ENCODE measurements at places on chromosomes 12 and 14.
A peak's percentile ranks its signal among the peaks of the same experiment; 100 is the strongest.

- DNase-seq = peak; percentile 74
Observed at GRCh38 chr14:93974833-93975232, 1.5 kb downstream of the ASB2 start.

DNA sequence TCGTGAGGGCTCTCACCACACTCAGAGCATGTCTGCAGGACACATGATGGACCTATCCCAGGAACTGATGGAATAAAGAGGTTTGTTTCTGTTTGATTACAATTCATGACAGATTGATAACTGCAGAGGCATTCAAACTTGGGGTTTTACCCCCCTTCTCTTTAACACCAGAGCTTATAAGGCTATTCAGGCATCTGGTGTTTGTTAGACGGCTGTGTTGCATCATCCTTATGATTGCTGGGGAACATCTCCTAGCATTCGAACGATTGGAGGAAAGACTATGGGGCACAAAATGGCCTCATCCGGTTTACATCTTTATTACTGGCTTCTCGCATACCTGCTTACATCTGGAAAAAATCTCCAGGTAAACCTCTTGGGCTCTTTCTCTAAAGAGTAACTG lies 191.8 kb downstream of the MSRB3 start:
- DNase-seq = no peak

DNA sequence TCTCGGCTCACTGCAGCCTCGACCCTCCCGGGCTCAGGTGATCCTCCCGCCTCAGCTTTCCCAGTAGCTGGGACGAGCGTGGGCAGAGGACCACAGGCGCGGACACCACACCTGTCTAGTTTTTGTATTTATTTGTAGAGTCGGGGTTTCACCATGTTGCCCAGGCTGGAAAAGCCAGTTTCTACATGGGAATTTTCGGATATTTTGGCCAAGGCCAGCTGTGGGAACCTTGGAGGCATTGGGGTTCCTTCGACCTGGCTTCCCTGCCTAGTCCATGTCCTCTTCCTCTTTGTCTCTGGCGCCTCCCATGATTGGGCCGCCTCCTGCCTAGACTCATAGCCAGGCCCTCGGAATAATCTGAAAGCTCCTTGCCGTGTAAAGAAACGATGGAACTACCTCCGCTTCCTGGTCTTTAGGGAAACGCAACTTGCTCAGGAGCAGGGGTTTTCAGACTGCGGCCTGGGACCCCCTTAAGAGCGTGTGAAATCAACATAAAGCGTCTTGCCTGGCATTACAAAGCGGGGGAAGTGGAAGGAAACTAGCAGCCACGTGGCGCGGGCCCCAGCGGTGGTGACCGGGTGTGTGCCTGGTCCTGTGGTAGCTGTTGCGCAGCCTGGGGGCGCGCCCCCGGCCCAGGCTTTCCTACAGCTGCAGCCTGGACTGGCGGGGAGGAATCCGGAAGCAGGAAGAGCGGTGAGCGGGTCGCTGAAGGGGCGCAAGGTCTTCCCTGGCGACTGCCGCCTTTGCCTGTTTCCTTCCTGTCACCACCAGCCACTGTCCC lies 1.4 kb upstream of the HSP90AA1 start:
- DNase-seq = peak; percentile 96

DNA sequence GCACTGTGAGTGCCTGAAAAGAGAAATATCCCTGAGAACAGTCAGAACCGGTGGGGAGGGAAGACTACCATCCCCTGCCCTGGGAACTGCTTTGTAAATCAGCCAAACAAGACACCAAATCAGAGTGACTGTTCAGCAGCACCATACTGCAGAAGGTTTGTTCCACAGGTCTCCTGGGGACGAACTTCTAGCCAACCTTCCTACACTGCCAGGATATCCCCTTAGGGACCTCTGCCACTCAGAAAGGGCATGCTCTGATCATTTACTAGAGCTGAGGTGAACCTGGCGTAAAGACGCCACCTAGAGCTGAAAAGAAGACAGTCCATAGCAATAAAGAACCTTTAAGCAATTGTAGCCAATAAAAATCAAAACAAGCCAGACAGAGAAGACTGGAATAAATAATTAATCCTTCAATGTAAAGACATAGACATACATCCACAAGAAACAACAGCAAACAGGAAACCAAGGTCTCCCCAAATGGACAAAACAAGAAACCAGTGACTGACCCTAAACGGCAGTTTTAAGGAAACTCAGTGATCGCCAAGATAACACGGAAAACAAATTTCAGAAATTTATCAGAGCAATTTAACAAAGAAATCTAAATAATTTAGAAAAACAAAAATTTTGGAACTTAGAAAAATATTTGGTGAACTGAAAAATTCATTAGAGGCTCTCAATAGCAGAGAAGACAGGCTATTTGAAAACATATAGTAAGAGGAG lies 228.1 kb upstream of the AMIGO2 start:
- DNase-seq = peak; percentile 86

DNA sequence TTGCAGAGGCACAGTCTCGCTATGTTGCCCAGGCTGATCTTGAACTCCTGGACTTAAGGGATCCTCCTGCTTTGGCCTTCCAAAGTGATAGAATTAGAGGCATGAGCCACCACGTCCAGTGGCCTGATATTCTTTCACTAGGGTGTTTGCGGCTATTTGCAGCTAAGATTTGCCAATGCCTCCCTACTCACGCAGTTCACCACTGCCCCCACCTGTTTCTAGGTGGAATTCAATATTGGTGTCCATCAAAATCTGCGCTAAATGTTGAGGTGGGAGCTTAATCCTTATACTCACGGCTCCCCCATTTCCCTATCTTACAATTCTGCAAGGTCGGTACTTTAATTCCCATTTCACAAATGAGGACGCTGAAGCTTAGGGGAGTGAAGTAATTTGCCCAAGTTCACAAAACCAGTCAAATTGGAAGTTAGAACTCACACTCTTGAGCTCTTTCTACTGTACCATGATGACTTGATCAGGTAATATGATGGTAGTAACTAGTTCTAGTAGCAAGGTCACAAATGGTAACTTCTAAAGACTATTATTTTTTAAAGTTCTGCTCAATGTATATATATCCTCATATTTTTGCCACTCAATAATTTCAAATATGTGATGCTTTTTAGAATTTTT lies 22.1 kb upstream of the LRRC9 start:
- peak; percentile 28 for DNase-seq

GRCh38 chr12:108495823-108496579 lies 19.1 kb upstream of the FICD start:
- DNase-seq = no peak

GRCh38 chr12:42208574-42208973 lies 29.5 kb downstream of the YAF2 start:
- no peak for DNase-seq

DNA sequence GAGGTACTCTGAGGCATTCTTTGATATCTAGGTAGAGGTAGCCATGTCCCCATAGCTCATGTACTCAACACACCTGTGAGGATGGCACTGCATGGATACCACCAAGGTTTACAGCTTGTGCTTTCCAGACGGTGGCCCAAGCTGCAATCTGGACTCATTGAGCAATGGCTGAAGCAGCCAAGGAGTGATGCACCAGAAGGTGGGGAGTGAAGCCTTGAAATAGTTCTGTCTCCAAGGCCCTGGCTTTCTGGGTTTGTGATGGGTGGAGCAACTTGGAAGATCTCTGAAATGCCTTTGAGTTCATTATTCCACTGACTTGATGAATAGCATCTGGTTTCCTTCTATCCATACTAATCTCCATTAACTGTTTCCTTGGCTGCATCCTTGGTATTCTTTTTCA lies 290.0 kb upstream of the NOVA1 start:
- DNase-seq = no peak

DNA sequence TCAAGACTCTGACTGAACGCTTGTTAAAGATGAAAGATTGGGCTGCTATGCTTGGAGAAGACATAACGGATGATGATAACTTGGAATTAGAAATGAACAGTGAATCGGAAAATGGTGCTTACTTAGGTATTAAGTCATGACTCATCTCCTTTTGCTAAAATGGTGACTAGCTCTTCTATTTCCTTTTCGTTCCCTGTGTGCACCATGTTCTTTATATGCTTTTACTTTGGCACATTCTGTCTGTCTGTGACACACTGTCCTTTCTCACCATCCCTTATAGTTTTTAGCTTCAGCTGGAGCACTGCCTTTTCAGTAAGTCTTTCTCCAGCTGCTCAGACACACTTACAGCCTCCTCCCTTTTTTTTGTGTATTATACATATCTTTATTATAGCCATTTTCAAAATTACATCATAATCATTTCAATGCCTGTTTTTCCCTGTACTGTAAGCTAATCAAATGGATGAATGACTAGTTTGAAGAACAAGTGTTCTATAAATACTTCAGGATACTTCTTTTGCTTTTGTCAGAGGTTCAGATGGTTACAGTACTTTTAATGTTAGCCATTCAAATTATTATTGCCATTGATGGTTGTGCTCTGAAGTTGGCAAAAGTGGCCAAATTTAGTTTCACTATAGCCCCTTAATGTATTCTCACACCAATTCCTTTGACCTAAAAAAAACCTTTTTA lies 68.6 kb downstream of the MIA2 start:
- DNase-seq = no peak

- no peak for DNase-seq
Observed at GRCh38 chr12:25712169-25712568, 159.1 kb upstream of the LMNTD1 start.

DNA sequence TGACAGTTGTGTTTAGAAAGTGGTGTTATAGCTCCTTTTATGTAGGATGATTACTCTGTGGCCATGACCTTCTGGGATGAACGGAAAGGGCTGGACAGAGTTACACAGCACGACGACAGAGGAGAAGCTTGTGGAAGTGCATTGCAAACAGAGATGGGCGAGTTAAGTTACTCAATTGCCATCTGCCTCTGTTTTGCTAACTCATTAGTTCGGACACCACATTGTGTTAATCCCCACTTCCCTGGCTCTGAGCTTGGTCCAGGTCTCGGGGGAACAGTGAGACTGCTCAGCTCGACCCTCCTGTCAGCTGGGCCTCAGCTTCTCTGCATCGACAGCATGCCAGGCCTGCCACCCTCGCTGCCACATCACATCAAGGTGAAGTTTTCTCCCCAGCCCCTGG lies 408.0 kb downstream of the ZFP36L1 start:
- DNase-seq = no peak

- no peak for DNase-seq
Observed at GRCh38 chr14:23528555-23528954, 23.0 kb downstream of the ZFHX2 start.

DNA sequence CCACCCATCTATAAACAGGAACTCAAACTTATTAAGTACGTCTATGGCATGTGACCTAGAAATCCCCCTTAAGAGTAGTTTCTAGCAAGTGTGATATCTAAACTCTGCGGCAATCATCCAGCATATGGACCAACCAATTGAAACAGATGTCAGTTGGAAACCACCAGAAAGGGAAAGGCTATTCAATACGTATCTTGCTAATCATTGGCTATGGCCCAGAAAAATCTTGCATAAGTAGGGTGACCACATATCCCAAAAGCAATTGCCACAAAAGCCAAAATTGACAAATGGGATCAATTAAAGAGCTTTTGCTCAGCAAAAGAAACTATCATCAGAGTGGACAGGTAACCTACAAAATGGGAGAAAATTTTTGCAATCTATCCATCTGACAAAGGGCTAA lies 24.2 kb downstream of the SYNJ2BP start:
- DNase-seq = no peak

GRCh38 chr12:8913702-8914032 lies 642 bp upstream of the PHC1 start:
- peak; percentile 5 for DNase-seq

DNA sequence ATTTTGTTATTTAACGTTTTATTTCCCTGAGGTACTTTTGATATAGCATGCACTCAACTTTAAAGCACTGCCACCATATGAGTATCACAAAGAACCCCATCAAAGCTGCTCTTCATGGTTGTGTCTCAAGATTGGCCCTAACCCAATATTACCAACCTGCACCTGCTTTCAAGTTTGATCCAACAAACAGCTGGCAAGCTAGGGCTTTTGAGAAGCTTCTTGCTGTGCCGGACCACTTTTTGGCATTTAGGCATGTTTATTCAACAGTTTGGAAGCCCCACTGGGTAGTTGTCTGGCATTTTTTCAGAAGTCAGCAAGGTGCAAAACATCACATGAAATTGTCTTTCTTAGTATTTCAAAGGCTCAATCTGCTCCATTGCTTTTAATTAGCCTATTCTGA lies 137.2 kb upstream of the PLEKHA5 start:
- no peak for DNase-seq

DNA sequence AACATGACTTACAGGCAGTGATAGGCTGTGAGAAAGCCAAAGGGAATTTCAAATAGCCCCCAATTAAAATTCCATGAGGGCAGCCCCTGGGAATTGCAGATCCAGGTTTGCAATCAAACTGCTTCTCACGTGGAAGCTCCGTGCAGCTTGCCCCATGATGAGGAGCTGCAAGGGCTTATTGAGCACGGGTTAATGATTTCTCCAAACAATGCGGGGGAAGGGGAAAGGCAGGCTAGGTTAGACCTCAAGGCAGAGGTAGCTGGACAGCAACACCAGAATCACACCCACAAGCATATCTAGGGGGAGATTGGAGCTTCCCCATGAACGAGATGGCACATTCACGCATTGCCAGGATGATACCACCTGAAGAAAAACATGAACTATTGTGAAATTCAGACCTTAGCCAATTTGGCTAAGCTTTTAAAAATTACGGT lies 5.0 kb upstream of the DUSP6 start:
- no peak for DNase-seq

DNA sequence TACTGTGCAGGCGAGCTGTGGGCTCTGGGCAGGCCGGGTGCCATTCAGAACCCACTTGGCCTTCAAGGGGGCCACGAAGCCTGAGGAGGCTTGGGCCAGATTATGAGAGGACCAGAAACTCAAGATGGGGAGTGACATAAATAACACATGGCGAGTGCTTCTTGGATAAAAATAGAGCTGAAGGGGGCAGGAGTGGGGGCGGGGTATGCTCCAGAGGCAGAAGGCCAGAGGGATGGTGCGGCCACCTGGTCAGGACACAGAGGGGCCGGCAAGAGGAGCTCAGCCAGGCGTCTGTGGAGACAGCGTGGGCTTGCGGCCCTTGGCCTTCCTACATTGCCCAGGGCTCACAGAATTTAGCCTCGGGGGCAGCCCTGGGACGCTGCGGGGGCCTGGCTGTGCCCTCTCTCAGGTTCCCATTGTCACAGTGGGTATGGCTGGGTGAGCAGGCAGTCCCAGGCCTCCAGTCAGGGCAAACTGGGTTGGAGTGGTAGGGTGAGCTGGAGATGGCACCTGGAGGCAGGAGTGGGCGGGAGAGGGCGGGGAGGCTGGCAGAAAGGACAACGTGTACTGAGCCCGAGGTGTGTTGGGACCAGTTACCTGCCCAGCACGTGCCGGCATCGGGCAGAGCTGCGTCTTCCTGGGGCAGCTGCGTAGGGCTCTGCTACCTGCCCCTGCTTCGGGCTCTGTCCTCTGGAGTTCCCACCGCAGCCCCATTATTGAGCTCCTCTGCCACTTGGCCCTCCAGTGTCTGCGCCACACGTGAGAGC lies 7.4 kb upstream of the SLC25A29 start:
- no peak for DNase-seq

GRCh38 chr12:29110506-29111442 lies 38.3 kb upstream of the FAR2 start:
- peak; percentile 45 for DNase-seq

DNA sequence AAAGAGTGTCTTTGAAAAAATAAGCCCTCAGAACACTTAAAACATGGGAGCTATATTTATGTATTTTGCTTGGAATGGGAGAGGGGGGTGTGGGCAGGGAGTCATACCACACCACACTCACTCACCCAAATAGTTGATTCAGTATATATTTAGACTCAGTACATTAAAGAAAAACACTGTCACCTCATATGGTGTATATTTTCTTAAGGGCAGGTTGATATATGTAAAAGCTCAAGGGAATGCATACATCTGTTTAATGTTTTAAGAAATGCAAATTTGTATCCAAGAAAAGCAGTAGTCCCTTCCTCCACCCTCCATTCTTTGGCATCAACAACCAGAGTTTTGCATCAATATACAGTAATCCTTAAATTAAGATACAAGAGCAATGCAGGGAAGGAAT lies 1.4 kb downstream of the NFYB start:
- DNase-seq = peak; percentile 15
